Stimulated activated CD4-positive, alpha-beta T cell treated with anti-CD3 and anti-CD28 coated beads, Interleukin-2, amount 100 ng/mL, for 4 hours (primary cell): ENCODE measurements at places on chromosomes 13 and 19.
A peak's percentile ranks its signal among the peaks of the same experiment; 100 is the strongest.

DNA sequence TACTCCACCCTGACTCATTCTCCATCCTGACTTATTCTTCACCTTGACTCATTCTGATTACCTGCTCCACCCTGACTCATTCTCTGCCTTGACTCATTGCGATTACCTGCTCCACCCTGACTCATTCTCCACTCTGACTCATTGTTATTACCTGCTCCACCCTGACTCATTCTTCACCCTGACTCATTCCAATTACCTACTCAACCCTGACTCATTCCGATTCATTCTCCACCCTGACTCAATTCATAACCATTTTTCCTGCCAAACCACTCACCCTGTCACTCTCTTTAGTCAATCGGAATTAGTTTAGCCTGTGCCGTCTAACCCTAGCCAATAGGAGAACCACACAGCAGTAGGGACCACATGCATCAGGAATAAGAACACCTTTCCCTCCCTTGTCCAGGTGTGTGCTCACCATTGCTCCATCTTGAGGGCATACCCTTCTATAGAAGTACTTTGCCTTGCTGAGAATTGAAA lies 1227.4 kb upstream of the PCDH20 start:
- DNase-seq, result no peak

DNA sequence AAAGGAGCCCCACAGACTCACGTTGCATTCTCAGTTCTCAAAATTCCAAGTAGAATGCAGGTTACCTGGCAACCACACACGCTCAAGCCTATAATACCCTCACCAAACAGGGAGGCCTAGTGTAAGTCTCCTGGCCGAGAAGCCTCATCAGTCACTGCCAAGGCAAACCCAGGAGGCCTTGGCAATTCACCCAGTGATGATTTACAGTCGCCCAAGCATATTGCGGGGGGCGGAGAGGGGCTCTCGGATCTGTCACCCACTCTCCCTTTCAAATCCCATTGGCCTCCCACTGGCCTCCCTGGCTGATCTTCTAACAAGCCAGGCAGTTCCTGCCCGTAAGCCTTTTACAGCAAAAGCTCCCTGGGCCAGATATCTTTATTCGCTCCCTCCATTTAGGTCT lies 1.1 kb downstream of the AKAP8L start:
- DNase-seq, result no peak

DNA sequence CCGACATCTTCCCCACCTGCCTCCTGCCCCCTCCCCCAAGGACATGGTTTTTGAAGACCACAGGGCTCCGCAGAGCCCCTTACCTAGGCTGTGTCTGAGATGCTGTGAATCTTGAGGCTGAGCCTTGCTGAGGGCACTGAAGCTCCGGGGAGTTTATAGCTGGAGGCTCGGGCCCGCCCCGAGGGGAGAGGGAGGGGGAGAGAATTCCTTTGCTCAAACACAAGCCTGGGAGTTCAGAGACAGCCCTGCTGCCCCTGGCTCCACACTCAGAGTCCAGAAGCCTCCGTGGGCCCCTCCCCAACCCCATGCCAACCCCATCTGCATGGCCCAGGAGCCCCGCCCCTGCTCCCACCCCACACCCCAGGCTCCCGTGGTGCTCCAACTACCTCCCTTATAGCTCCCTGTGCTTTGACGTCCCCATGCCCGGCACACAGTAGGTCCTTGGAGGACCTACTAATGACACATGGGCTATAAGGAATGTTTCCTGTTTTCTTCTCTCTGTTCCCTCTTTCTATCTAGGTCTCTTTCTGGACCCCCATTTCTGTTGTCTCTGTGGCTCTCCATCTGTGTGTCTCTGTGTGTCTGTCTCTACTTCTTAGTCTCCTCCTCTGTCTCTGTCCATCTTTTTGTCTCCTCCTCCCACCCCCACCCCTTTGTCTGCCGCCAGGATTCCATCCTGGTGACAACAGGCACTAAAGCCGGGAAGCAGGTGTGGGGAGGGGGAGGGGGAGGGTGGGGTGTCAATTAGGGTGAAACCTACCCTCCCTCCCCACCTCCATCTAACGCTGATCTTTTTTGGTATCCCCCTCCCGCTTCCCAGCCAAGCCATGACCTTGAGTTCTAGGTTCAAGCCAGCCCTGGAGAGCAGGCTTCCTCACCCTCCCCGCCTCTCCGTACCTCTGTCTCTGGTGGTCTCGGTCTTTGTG lies at the start of gene TNNT1:
TSS of gene TNNT1 (minus strand) at position 129 of the 926 bp plus-strand sequence. CDS start 2,049 bp downstream, outside the sequence.
- DNase-seq, result no peak

DNA sequence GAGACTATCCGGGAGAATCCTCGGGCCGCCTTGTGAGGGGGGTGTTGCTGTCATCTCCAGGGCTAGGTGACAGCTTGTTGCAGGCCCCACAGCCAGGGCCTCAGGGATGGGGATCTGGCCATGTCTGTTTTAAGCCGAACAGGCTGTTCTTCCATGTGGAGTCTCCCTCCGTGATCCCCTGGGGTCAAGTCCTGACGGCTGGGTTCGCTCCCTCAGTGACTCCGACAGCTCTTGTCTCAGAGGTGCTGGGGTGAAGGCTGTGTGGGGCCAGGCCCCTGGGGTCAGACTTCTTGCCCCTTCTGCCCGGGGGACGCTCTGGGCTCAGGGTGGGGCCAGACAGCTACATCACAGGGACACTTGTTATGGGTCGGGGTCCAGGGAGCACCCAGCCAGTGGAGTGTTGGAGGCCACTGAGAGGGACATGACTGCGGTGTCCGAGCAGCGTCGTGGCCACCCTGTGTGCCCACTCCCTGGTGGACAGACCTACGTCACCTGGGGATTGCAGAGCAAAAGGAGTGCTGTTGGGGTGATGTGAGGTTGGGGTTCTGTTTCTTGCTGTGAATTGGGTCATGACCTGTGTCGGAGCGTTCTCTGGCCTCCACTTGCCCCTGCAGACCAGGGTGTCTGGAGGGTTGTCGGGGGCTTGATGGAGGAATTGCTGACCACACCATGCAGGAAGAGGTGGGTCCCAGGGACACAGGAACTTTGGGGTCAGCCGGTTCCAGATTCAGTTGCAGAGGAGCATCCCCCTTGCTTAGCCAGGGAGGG lies 21.5 kb downstream of the EPN1 start:
- no peak for DNase-seq

- DNase-seq, result peak; percentile 14
Observed at GRCh38 chr19:54481326-54481930, 8.3 kb upstream of the CDC42EP5 start.

- no peak for DNase-seq
Observed at GRCh38 chr19:6073858-6074708, 36.2 kb downstream of the RFX2 start.

- DNase-seq, result no peak
Observed at GRCh38 chr19:47022541-47023447, 3.2 kb downstream of the NPAS1 start.

DNA sequence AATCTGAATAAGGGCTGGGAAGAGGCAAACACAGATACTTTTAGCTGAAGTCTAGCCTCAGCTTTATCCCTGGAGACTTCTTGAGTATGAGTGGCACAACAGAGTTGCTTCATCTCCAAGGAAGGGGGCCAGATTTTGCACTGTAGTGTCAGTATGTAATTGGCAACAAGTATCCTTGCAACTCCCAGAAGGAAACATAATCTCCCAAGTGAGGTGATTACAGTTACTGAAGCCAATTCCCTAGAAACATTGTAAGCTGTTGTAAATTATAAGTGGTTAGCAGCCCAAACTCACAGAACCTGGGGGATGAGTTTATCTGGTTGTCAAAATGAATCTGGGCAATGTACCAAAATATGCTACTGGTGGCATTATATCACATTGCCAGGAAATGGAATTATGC lies 2065.7 kb upstream of the PCDH20 start:
- no peak for DNase-seq

DNA sequence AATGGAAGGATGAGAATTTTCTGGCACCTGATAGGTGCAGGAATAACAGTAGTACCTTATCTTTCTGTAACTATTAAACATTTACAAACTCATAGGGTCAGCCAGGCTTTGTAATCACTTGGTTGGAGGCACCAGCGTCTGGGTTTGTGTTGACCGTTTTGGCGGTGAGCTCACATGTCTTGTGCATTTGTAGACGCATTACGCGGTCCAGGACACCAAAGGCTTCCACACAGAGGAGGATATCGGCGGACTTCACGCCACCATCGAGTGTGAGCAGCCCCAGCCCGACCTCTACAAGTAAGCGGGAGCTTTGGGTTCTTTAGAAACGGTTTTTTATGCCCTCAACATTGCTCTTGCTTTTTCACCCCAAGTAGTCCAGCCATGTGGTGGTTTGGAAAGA lies 129.3 kb downstream of the ATP11A start:
- DNase-seq, result no peak

DNA sequence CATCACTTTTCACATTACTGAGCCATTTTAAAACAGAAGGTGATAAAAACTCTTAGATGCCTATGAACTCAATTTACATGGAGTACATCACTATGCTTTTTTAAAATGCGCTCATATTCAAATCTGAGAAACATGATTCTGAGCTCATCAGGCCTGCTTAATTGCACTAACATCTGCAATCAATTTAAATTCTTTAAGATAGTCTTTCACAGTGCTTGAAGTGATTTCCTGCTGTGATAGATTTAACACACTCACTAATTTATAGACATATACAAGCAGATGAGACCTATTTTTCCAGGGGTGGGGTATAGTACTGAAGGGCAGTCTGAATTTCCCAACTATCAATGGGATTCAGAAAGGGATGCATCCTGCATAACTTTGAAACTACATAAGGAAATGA lies 82.9 kb downstream of the DIAPH3 start:
- DNase-seq, result no peak

GRCh38 chr13:106484084-106484483 lies 51.4 kb downstream of the EFNB2 start:
- DNase-seq, result no peak

DNA sequence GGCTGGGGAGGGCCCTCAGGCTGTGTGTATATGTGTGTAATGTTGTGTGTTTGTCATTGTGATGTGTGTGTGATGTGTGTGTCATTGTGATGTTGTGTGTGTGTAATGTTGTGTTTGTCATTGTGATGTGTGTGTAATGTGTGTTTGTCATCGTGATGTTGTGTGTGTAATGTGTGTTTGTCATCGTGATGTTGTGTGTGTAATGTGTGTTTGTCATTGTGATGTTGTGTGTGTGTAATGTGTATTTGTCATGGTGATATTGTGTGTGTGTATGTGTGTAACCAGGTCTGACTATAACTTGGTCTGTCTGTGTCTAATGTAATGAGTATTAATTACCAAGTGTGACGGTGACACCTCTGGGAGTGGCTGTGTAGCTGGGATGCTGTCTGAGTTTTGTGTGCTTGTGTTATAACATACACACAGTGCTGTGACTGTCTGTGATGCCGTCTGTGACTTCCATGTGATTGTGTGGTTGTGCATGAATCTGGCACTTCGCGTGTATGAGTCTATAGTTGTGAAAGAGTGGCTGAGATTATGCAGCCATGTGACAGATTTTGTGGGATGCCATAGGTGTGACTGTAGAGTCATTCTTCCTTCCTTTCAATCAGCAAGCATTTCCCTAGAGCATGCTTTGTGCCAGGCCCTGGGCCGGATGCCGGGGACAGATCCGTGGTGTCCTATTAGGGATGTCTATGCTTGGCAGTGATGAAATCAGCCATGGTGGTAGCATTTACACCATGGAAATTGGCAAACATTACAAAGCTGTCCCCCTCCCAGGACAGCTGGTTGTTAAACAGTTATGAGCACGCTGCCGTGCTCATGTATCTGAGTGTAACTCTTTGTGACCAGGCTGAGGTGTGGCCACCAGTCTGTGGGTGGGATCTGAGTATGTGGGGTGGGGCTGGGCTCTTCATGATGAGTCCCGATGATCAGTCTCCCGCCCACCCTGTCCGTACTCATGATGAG lies 6.4 kb downstream of the TNFSF14 start:
- no peak for DNase-seq

DNA sequence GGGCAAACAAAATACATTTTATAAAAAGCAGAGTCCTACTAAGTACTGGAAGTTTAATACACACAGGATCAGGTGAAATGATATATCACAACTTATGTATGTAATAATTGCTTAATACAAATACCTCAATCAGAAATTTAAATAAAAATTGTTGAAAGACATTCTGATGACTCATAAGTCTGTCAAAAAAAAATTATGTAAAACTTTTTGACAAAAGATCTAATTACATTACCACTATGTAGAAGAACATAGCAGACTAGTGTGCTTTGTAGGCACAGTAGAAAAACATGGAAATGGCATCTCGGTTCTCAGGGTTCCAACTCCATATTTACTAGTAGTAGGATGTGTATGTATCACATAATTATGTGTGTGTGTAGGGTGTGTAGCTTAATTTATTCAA lies 156.2 kb downstream of the DNAJC3 start:
- no peak for DNase-seq

DNA sequence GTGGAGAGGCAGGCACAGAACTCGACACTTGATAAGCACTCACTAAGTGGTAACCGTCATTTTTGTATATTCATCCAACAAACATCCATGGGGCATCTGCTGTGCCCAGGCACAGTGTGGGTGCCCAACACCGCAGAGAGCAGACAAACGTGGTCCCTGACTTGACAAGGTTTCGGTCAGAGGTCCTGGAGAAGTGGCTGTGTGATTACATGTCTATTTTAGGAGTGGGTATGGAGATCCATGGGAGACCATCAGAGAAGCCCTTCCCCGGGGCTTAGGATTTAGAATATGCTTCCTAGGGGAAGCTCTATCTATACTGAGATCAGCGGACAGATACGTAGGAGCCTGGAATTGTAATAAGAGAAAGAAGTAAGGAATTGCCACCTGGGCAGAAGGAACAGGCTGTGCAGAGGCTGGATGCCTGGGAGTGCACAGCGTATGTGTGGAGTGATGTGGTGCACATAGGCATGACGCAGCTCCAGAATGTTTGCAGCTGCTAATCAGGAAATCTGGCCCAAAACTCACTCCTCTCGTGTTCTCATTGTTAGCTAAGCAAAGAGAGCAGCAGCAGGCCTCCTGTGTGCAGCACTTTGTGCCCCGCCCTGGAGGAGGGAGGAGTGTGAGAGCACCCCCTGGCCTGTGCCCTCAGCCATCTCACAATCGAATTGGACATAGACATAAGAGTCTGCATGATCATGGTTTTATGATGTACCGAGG lies 23.0 kb upstream of the IRS2 start:
- DNase-seq, result no peak

GRCh38 chr13:97866346-97866745 lies 87.1 kb upstream of the IPO5 start:
- DNase-seq, result no peak

DNA sequence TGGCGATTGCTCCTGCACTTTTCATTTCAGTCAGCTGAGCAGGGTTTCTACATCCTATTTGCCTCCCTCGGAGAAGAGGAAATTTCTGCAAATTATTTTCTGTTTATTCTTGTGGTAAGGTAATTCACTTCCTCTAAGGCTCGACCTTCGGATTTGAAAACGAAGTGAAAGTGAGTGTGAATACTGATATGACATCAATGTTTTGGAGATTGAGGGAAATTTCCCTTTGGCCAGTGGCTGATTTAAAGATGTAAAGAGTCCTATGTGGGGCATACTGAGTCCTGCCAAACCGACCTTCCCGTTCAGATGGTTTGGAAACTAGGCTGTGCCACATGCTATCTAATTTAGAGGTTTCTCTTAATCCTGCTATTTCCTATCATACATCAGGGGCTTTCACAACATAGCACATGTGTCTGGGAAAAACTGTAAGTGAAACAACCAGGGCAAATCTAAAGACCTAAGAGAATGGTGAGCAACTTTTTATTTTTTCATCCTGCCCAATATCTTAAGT lies 112.3 kb downstream of the POSTN start:
- no peak for DNase-seq
